Omental fat pad (tissue), 4 donors: ENCODE measurements at places on chromosomes 7 and 10. TPM values are rescaled to one million over a fixed set of nuclear protein-coding genes. Genes with fewer than 3 reads are reported as not detected.

The ST8SIA6 gene
- 0.44 TPM for total RNA-seq

The LIPM gene
- total RNA-seq = not detected

The CDK5 gene
- total RNA-seq = 6.1 TPM

The RHOBTB1 gene
- 9.5 TPM for total RNA-seq

The PNLIPRP2 gene
- not detected for total RNA-seq

The STRIP2 gene
- 0.28 TPM for total RNA-seq
